Stomach (tissue), 19 donors: ENCODE measurements at places on chromosomes 6 and 20. TPM values are rescaled to one million over a fixed set of nuclear protein-coding genes. Genes with fewer than 3 reads are reported as not detected.

WFDC5 gene
- polyA plus RNA-seq = not detected

GRCh38 chr6:36683145-36683655 lies 4.7 kb downstream of the CDKN1A start:
- no peaks in the 10 kb centered on the region for H3K27me3 ChIP-seq
- peaks cover 49% of the 10 kb centered on the region for H3K36me3 ChIP-seq
- peaks cover 60% of the 10 kb centered on the region for H3K4me1 ChIP-seq
- DNase-seq = no peak
- no peak overlapping the region for H3K4me3 ChIP-seq

DNA sequence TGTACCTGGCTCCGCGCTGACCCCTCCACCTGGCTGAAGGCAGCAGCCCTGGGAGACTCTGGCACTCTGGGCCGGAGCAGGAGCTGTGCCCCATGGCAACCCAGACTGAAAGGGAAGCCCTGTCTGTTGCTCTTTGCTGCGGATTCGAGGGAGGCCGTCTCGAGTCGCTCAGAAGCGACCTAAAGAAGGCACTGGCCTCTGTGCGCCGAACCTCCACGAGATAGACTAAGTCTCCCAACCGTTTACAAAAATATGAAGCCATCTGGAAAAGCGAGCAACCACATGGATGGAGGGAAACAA lies 10.5 kb upstream of the TBX18 start:
- H3K4me3 ChIP-seq = peak overlapping the region; percentile 40
- no peaks in the 10 kb centered on the region for H3K4me1 ChIP-seq

ABT1 gene
- 18.0 TPM for polyA plus RNA-seq

DNA sequence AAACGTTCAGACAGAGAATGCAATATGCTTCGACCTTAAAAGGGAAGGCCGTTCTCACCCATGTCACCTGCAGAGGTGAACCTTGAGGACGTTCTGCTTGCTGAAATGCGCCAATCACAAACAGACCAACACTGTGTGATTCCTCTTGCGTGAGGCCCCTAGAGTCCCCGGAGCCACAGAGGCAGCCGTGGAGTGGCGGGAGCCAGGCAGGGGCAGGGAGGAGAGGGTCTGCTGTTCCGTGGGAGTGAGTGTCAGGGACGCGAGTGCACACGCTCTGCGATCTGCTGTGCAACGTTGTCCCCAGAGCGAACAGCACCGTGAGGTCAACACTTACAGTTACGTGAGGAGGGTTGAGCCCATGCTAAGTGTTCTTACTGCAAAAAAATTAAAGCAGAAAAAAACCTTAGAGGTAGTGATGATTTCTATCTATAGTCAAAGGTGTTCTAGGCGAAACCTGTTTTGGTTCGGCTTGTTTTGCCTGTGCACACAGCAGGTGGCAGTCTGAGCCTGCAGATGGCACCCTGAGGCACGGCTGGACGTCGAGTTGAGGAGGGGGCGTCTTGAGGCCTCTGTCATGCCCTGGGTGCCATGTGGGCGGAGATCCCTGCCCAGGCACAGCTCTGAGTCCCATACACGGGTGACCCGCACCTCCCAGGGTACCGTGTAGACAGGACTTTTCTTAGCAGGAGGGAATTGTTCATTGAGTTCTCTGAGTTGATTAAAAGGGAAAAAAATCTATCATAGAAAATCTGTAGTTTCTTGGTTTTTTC lies 71.7 kb upstream of the FRMD1 start:
- H3K27ac ChIP-seq = no peak overlapping the region
- H3K4me3 ChIP-seq = no peak overlapping the region
- no peak for DNase-seq
- no peaks in the 10 kb centered on the region for H3K36me3 ChIP-seq
- H3K4me1 ChIP-seq = peaks cover 16% of the 10 kb centered on the region
